ENCODE measurements at places on chromosomes 3 and 15.

DNA sequence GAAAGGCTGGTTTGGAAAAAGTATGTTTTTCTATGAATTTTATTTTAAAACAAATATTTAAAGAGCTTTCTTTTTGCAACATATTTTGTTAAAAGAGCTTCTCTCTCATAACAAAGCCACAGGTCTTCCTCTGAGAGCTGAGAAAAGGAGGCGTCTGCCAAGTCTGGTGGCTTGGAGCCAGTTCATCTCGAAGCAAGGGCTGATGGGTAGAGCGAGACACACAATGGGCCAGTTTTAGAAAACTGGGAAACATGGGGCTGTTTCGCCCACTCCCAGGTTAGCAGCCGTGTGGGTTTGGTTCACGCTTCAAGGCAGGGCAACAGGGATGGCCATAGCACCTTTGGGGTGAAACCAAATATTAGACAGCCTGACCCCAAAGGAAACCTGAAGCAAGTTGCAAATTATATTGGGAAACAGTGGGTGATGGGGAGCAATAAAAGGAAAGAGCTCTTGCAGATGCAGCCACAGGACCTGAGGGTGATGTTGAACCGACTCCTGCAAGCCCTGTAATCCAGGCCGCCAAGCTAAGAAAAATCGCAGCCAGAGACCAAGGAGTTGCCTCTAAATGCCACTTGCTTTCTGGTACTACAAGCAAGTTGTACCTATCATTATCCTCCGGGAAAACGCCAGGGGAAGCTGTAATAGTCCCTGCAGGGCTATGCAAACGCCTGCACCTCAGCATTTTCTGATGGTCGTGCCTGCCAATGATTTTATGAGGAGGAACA, 88.4 kb upstream of the GALNT15 start:
- DNase-seq = peak; percentile 55

DNA sequence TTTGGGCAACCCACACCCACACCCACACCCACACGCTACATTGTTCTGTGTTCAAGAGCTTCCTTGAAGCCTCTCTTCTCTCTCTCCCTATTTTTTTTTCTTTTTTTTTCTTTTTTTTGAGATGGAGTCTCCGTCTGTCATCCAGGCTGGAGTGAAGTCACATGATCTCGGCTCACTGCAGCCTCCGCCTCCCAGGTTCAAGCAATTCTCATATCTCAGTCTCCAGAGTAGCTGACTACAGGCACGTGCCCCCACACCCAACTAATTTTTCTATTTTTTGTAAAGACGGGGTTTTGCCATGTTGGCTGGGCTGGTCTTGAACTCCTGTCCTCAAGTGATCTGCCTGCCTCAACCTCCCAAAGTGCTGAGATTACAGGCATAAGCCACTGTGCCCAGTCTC, 271.1 kb downstream of the SHQ1 start:
- no peak for DNase-seq

GRCh38 chr15:65182538-65182937, 2.6 kb downstream of the CLPX start:
- DNase-seq = no peak

DNA sequence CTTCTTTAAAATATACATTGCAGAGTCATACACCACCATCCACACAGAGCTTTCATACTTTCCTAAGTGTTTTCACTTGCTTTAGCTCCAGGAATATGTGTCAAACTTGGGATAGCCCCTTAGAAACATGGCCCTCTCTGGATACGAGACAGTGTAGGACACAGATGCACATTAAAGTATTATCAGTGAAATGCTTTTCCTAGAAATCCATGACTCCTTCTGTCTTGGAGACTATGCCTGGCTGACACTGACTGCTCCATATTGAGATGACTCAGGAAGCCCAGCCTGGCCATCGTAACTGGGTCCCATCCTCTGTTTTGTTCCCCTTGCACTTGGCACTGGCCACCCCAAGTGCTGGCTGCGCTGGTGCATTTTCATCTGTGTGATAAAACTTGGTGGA, 204.8 kb downstream of the PDZRN3 start:
- DNase-seq = no peak

GRCh38 chr3:141336672-141337522, 31.4 kb upstream of the ZBTB38 start:
- DNase-seq = no peak

DNA sequence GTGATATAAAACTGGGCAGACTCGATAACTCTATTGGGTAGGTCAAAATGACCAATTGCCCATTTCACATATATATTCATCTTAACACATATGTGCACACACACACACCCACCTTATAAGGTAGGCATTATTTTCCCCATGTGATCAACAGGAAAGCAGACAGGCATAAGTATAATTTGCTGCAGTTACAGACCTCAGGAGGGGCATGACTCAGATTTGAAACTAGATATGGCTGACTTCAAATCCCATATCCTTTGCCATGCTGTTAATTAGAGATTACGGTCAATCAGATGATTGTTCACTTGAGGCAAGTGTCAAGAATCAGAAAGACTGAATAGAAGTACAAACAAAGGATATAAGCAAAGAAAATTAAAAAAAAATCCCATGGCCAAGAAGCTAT, 910.6 kb downstream of the NTRK3 start:
- DNase-seq = no peak

- no peak for DNase-seq
These were observed 31.9 kb downstream of the RAB8B start for GRCh38 chr15:63221346-63221745.

DNA sequence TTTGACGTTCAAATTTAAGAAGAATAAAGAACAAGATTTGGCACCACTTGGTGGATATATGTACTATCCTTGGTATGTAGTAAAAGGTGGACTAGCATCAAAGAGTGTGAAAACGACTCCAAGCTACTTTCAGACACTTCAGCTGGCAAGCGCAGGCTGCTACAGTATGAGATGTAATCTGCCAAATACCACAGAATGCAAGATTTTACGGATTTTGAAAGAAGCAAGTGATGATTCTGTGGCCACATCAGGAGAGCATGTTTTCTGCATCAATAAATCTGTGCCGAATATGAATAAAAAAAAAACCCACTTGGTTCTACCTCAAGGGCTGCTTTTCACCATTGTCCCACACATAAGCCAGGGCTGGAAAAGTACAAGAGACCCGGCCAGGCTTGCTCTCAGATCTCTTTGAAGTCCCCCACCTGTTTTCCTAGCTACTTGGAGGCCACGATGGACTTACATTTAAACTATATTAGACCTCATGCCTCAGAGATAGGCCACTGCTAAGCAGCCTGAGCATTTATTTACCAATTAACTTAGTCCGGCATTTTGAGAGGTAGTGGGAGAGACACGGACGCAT, 37.4 kb downstream of the MYO1E start:
- DNase-seq = no peak

Data from frontal cortex (tissue), 4 donors.